Renal cortical epithelial cell (primary cell): ENCODE measurements at places on chromosomes 5 and 9. TPM values are rescaled to one million over a fixed set of nuclear protein-coding genes. Genes with fewer than 3 reads are reported as not detected.

The MSMP gene
- total RNA-seq: not detected in 2 replicates

The C9orf50 gene
- 0.05 TPM in 1 of 2 replicates, not detected in the other for total RNA-seq

The DNAJB5 gene
- total RNA-seq: 8.7 and 13.4 TPM in 2 replicates

The STING1 gene
- 12.4 and 15.5 TPM in 2 replicates for total RNA-seq

The EIF4E1B gene
- not detected in 2 replicates for total RNA-seq

The SH3GLB2 gene
- total RNA-seq: 67.5 and 69.6 TPM in 2 replicates

The ZCCHC10 gene
- total RNA-seq: 13.3 and 19.8 TPM in 2 replicates

The SLC1A1 gene
- 39.1 and 39.5 TPM in 2 replicates for total RNA-seq

The UBE2QL1 gene
- total RNA-seq: not detected in 2 replicates

The ZBTB5 gene
- total RNA-seq: 8.3 and 21.3 TPM in 2 replicates

The GRIN1 gene
- 0.30 TPM in 1 of 2 replicates, not detected in the other for total RNA-seq

The IL3 gene
- total RNA-seq: not detected in 2 replicates

The IFNK gene
- not detected in 2 replicates for total RNA-seq

GRCh38 chr5:62296998-62297397, 9.0 kb upstream of the KIF2A start:
- DNase-seq: peak; percentile 71

DNA sequence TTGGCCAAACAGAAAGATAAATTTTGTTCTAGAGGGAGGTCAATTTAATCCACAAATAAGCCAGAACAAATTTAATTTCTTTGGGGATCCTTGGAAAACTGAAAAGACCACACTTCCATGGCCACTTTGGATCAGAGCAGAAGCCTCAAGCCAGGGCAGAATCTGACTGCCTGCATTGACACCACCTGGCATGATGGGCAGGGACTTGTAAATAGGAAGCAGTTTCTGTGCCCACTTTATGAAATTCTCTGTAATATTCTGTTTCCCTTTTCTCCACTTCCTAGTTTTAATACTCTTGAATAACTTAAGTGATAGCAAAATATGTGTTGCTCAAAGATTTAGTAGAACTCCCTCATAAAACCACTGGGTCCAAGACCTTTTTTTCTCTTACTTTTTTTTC, 6.7 kb upstream of the TMEM252 start:
- no peak for DNase-seq

- DNase-seq: no peak
Observed at GRCh38 chr5:31736127-31736526, 97.2 kb downstream of the PDZD2 start.

DNA sequence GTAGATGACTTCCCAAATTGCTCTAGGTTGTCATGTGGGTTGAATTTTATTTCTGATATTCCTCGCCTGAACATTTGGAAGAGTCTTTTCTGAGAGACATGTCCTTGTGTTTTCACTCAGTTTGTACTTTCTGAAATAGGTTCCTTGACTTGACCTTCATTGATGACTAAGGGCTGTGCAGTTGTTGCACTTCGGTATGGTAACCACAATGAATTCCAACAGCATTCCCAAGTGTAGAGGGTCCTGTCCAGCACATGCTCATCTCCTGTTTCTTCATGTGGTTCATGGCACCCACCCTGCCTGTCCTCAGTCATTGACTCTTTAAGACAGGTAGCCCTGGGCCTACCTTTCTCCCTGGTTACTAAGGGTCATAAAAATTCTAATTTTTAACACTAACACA, 527.8 kb downstream of the MTRR start:
- DNase-seq: peak; percentile 26

- DNase-seq: no peak
Observed at GRCh38 chr5:59617186-59617771, 276.2 kb downstream of the PDE4D start.

GRCh38 chr9:93670208-93671019, 94.0 kb downstream of the PHF2 start:
- DNase-seq: no peak

GRCh38 chr9:112446526-112446925, 40.1 kb upstream of the KIAA1958 start:
- no peak for DNase-seq

GRCh38 chr5:31469466-31469865, 62.4 kb downstream of the DROSHA start:
- DNase-seq: no peak

DNA sequence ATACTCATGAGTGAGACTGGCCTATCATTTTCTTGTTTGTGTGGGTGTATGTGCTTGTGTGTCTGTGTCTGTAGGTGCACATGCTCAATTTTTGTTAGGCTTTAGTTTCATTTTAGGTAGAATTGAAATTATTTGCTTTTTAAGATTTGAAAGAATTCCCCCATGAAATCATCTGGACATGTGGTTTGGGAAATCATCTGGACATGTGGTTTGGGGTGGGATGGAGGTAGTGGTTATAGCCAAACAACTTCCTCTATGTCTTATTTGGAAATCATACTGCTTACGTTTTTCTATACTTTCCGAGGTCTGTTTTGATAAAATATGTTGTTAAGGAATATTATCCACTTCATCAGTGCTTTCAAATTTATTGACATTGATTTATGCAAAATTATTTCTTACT, 485.4 kb upstream of the CLINT1 start:
- no peak for DNase-seq

DNA sequence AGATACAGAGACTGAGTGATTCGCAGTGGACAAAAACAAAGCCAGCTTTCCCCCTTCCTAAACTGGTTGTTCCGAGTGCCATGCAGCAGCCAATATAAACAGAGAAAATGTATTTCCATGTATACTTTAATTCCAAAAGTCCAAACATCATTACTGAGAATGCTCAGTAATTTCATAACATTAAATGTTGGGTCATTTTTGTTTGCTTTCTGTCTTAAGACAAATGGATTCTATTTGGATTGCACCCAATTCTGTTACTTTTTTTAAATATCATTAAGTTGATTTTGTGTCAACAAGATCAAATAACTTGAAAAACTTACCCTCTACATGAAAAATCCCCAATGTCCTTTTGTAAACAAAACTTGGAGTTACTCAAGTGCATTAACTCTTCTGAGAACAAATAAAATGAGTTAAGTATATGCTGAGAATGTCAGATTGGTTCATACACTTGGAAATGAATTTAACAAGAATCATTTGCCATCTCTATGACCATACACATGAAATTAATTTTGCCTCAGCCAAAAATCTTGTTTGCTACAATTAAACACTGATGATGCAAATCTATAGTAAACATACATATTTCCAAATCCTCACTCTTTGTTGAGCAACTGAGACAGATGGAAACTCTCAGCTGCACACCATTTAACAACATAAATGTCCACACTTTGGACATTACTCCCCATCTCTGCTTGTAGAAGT, 19.4 kb downstream of the LURAP1L start:
- DNase-seq: no peak

- DNase-seq: no peak
Observed at GRCh38 chr5:139650031-139650688, 2.0 kb downstream of the CXXC5 start.

- DNase-seq: peak; percentile 98
Observed at GRCh38 chr9:72477930-72478518, 43.4 kb upstream of the TMC1 start.

DNA sequence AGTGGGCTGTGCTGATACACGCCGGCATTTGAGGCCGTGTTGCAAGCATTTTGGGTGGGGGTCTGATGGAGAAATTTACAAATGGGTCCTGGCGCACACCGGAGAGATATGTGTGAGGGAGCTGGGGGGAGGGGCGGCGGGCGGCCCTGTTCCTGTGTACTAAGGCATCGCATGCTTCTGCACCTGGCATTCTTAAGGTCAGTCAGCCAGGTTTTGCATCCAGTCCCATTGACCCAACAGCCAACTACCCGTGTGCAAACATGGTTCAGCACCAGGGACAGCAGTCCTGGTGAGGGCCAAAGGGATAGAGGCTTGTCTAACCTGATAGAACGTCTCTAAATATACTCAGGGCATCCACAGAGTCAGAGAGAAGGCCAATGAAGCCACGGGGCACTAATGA, 839 bp downstream of the GABRG2 start:
- DNase-seq: peak; percentile 50

- no peak for DNase-seq
Observed at GRCh38 chr5:66841264-66841663, 245.1 kb downstream of the MAST4 start.

GRCh38 chr5:172973127-172973916, 10.2 kb upstream of the ATP6V0E1 start:
- DNase-seq: no peak

GRCh38 chr9:120737416-120738165, 23.3 kb upstream of the MEGF9 start:
- DNase-seq: no peak

GRCh38 chr9:12813960-12814876, 39.4 kb downstream of the LURAP1L start:
- DNase-seq: peak; percentile 100

- no peak for DNase-seq
Observed at GRCh38 chr9:110334871-110335270, 2.8 kb downstream of the TXNDC8 start.

DNA sequence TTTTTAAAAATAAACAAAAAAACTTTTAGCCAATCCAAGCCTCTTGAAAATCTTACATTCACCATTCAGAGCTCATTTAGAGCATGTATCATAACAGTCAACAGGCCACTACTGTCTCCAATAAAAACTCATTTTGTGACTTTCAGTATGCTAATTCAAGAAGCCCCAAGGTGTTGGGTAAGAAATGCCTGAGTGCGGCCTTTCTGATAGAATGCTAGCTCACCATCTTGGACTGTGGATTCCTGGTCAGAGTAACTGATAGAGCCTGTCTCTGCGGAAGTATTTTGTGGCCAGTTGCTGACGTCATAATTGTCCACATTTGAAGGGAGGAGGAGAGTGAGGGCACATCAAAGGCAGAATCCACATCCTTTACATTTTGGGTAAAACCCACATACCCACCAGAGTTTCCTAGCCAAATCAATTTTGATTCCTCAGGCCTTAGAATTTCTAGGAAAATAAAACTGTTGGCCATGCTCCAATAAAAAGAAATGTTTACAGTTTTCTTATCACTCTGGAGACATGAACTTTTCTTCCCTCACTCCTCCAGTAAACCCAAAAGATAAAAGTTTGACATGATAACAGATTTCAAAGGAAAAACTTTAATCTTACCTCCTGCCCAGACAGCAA, 41.1 kb upstream of the ERCC6L2 start:
- DNase-seq: no peak

GRCh38 chr9:4108754-4109465, 191.0 kb downstream of the GLIS3 start:
- peak; percentile 68 for DNase-seq

- peak; percentile 96 for DNase-seq
Observed at GRCh38 chr5:82165740-82166530, 112.2 kb downstream of the RPS23 start.

- DNase-seq: no peak
Observed at GRCh38 chr5:158857976-158858375, 241.7 kb downstream of the EBF1 start.

DNA sequence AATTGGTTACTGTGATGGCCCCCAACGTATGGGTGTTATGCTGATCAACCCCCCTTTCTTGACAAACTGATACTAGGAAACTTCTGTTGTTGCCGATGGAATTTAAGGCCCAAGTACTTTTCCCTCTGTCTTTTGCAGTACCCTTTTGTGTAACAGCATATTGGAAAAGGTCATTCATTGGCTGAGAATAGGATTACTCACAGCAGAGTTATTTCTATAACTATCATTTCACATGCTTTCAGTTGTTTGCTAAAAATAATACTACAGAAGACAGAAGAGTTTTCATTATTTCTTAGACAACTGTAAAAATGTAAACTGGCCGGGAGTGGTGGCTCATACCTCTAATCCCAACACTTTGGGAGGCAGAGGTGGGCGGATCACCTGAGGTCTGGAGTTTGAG, 329.5 kb downstream of the KIAA0825 start:
- no peak for DNase-seq

- DNase-seq: peak; percentile 81
Observed at GRCh38 chr5:139061274-139061673, 136.9 kb downstream of the SIL1 start.

DNA sequence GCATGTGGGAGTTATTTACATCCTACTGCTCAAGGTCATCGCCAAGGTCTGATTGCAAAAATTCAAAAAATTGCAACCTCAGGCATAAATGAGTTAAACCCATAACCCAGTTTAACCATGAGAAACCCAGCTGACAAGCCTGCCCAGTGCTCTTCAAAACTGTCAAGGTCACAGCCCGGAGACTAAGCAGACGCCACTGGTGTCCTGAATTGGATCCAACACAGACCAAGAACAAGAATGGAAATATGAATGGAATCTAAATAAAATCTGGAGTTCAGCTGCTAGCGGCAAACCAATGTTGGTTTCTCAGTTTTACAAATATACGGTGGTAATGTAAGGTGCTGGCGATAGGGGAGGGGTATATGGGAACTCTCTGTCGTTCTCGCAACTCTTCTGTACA, 201.5 kb upstream of the MVB12B start:
- DNase-seq: no peak

DNA sequence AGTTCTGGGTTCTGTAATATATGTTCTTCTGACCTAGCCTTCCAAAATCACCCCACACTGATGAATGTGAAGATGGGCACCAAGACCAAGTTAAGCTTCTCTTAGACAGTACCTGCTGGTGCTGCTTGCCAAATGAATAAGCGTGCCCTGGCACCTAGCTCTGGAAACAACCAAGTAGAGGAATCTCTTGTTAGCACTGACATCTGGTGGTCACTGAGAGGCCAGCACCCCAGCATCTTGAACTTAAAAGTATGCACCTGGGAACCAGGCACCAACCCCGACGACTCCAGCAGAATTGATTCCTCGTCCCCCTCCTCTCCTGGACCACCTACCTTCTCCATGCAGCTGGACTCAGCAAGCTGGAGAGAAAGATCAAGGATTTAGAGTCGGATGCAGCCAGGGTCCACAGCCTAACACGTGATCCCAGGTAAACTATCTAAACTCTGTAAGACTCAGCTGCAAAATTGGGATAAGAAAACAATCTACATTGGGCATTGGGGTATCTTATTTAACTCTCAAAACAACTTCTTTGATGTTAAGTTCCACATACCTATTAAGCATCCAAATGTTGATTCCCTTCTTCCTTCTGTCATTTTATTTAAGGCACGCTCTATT, 89.8 kb downstream of the SLC1A3 start:
- peak; percentile 69 for DNase-seq

DNA sequence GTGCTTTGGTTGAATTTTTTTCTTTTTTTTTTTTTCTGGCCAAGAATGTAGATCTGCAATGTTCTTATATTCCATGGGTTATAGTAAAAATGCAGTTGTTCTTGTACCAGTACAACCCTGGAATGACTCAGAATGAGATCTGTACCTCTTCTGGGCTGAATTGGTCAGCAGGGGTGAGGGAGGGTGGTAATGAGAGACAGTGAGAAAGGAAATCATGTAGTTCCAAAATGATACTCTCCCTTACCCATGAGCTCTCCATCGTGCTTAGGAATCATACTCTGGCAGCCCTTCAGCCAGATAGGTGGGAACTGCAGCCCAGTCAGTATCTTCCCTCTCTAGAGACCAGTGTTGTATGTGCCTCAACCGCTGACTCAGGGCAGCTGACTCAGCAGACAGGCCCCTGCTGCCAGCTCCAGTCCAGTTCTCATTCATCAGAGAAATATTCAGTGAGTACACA, 2.1 kb upstream of the GLIS3 start:
- peak; percentile 88 for DNase-seq

- DNase-seq: no peak
Observed at GRCh38 chr5:148781766-148782165, 44.6 kb upstream of the ADRB2 start.
